GM12865 (cell line): ENCODE measurements at places on chromosomes 16 and 17.
A peak's percentile ranks its signal among the peaks of the same experiment; 100 is the strongest.

DNA sequence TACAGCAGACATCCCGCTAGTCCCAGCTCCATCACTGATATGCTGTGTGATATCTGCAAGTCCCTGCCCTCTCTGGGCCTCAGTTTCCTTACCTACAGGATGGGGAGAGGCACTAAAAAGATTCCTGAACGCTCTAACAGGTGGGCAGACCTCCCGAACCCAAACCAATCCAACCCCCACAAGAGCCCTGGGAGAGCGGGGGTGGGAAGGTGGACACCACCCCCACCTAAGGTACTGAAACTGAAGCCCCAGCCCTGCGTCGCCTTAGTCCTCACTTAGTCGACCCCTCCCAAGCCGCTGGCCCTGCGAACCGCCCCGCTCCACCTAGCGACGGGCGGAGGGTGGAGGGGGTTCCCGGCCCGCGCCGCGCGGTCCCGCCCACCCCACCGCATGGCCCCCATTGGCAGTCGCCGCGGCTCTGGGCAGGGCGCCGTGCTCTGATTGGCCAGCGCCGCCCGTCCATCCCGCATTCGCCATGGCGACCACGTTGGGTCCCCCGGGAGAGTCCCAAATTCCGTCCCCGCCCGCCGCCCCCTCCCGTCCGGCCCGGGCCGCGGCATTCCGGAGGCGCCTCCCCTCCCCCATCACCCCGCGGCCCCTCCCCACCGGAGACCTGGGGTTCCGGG, 578 bp downstream of the CCDC102A start:
- peak; percentile 97 for DNase-seq

DNA sequence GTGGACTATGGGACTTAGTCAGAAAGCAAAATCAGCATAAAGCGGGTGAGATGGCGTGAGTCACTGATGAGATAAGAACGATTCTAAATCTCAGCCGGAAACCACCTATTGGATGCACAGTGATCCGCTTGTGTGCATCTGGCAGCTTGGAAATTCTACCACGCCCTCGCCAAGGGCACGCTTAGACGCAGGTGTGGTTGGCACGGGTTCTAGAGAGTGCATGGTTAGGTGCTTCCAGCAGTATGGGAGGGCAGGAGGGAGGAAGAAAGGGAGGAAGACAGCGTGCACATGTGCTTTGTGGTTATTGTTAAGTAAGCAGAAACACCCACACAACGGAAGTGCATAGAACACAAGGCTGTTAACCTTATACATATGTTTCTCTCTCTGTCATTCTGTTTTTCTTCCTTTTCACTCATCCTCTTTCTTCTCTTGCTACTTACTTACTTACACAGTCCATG, 374.0 kb upstream of the ASIC2 start:
- DNase-seq: peak; percentile 85

DNA sequence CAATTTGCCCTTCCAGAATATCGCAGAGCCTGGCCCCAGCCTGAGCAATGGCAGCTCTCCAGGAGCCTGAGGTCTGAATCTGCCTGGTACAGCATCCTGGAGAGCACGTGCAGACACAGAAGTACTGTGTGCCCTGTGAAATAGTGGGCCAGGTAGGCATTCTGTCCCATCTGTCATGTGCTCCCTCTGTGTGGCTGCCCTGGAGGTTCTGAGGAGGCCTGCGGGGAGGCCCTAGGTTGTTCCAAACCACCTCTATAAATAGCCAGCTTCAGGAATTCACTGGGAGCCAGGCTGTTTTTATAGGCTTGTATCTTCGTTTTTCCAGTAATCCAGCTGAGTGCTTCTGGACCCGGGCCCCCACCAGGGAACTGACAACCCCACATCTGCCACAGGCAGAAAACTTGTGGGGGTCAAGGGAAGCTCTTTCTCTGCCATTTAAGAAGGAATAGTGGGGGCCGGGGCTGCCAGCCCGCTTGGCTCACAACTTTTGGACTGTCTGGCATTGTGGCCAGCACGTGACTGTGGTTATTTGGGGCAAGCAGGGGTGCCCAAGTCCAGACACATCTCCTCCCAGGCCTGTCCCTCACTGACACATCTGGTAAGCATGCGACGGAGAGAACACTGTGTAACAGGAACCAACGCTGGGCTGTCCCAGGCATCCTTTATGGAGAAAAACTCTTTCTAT, 356.3 kb upstream of the TNRC6C start:
- no peak for DNase-seq

DNA sequence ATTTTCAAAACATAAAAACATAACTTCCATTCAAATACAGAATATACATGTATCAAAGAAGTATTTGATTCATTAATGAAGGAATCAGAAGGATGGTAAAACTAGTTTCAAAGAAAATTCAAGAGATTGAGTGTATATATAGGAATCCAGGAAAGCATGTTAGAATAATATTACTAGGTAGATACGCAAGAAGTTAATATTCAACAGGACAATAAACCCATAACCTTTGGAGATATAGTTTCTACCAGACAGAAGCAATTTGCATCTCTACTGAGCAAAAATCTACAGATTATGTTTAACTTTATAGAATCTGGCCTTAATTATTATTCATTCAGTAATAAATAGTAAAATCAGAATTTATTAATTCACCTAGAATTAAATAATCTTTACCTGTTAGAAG, 166.8 kb downstream of the CNTNAP4 start:
- DNase-seq: no peak

GRCh38 chr17:79813297-79814126, 16.6 kb upstream of the CBX8 start:
- peak; percentile 47 for DNase-seq

GRCh38 chr16:626787-627453, 3.9 kb upstream of the WFIKKN1 start:
- no peak for DNase-seq

DNA sequence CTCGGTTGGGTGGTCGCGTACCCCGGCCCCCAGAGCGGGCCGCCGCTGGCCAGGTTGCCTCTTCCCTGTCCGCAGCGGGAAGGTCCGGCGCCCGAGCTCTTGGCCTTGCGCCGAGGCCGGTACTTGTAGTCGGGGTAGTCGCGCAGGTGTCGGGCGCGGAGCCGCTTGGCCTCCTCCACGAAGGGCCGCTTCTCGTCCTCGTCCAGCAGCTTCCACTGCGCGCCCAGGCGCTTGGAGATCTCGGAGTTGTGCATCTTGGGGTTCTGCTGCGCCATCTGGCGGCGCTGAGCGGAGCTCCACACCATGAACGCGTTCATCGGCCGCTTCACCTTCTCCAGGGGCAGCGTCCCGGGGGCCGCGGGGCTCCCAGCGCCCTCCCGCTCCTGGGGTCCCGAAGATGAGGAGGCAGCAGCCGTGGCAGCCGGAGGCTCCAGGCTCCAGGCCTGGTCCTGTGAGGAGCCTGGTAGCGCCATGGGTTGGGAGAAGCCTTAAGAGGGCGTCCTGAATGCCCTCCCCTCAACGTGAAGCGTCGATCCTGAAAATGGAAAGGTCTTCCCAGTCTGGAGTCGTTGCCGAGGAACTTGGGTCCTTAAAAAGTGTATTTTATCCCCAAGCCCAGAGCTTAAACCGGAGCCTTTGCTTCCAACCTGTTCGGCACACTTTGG, 558 bp downstream of the SOX15 start:
- peak; percentile 80 for DNase-seq

DNA sequence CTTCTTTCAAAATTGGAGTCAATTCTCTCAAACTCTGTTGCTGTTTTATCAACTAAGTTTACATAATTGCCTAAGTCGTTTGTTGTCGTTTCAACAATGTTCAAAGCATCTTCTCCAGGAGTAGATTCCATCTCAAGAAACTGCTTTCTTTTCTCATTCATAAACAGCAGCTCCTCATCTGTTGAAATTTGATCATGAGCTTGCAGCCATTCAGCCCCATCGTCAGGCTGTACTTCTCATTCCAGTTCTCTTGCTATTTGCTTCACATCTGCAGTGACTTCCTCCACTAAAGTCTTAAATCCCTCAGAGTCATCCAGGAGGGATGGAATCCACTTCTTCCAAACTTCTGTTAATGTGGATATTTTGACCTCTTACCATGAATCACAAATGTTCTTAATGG, 230.6 kb downstream of the IRF8 start:
- no peak for DNase-seq

DNA sequence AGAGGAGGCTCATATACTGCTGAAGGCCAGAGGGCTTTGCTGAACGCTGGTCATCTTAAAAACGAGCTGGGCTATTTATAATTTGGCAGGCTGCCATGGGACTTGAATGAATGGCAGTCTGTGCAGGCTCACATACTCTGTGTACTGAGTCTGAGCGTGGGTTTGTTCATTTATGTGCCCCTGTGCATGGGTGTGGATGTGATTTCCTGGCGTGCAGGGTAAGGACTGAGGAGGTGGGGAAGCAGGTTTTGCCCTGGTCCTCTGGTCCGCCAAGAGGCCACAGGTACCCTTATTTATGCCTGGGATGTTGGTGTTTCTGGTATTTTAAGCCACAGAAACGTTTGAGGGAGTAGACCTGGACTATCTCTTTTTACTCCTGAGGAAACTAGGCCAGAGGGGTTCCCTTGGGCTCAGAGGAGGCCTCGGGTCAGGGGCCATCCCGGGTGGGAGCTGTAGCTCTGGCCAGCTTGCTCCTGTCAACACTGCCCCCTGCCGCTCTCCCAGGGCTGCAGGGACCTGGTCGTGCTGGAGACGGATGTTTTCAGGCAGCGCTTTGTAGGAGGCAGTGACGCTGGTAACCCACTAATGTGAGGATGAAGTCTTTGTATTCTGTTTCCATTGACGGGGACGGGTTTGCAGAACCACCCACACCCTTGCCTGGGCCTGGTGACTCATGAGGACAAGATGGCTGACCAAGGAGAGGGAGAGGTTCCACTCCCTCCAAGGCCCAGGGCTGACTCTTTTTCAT, 184.4 kb downstream of the MSI2 start:
- DNase-seq: peak; percentile 40

DNA sequence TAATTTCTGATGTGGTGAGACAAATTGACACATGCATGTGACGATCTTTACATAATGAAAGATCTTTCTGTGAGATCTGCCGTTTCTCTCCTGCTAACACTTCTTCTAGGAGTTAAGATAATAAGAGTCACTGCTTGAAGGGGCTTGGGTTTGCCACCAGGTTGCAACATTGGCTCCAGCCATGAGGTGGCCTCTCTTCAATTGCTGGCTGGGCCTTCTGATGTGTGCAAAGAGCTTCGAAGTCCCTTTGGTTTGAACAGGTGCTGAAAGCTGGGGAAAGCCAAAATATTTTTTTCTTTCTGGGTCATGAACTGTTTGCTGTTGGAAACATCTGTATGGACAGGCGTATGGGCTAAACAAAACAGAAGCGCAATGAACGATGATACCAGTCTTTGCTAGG, 204.1 kb upstream of the SALL1 start:
- DNase-seq: no peak

GRCh38 chr17:66673668-66674276, 161.1 kb upstream of the CACNG5 start:
- DNase-seq: peak; percentile 46

DNA sequence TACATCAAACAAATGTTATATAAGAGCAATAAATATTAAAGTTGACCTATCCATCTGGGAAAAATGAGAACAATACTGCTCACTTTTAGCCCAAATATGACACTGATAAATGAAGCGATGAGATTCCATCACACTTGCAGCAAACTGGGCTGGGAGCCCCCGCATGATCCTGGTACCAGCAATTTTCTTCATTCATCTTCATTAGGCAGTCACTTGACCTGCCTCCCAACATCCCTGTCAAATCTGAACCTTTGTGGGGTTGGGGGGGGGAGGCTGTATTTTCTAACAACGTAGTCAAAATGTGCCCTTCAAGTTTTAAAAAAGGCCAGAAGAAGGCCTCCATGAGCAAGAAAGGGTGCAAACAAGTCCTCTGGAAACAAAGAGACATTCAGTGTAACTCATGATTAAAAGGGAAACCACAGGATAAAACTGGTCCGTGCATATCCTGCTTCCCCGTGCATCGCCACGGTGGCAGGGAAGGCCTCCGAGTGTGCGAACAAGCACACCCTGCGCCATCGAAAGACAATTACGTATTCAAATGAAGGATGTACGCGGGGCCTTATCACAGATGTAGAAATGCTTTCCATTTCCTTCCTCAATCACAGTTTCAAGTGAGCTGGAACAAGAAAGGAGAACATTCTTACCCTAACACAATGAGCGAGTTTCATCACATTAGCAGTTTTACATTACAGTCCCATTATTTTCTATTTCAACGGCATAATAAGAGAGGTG, 48.4 kb downstream of the TOX3 start:
- no peak for DNase-seq

GRCh38 chr17:6460531-6461161, 16.4 kb downstream of the PIMREG start:
- DNase-seq: peak; percentile 15

GRCh38 chr17:74268558-74268957, 5.5 kb upstream of the DNAI2 start:
- DNase-seq: no peak

DNA sequence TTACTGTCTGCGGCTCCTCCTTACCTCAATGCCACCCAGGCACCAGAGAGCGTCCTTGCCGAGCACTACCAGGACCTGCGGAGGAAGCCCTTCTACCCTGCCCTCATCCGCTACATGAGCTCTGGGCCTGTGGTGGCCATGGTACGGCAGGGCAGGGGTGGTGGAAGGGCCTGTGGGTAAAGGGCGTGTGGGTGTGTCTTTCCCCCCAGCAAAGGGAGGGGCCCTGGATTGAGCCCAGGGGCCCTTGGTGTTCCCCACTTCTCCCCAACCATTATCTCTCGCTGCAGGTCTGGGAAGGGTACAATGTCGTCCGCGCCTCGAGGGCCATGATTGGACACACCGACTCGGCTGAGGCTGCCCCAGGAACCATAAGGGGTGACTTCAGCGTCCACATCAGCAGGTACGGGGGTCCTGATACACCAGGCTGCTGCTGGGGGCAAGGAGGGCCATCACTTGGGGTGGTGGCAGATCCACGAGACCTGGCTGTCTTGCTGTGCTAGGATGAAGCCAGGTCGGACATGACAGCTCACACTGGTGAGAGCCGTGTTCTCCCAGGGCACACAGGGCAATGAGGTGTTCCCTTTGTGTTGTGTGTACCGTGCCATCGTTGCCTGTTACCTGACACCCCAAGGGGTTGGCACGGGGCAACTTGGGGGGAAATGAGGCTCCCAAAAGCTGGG, 2.2 kb upstream of the DECR2 start:
- DNase-seq: no peak

GRCh38 chr16:84819644-84820304, at the start of gene CRISPLD2:
TSS of gene CRISPLD2 (plus strand) at chr16:84819985. CDS start at chr16:84838496, 18,511 bp downstream.
- DNase-seq: peak; percentile 20

DNA sequence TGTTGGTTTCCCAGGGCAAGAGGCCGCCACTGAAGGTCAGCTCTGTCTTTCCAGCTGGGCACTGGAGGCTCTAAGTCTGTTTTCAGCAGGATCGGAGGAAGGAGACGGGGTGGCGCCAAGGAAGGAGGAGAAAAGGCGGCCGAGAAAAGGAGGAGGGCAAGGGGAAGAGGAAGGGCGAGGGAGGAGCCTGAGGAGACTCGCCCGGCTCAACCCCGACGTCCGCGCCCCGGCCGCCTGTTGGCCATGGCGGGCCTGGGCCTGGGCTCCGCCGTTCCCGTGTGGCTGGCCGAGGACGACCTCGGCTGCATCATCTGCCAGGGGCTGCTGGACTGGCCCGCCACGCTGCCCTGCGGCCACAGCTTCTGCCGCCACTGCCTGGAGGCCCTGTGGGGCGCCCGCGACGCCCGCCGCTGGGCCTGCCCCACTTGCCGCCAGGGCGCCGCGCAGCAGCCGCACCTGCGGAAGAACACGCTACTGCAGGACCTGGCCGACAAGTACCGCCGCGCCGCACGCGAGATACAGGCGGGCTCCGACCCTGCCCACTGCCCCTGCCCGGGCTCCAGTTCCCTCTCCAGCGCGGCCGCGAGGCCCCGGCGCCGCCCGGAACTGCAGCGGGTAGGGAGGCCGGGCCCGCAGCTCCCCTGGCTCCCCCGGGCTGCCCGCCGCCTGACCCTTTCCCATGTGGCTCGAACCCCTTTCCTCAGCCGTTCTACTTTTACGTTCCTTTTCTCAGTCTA, at the start of gene RNF135:
Gene RNF135 (plus strand): TSS at position 209 of the 737 bp plus-strand sequence. CDS start 35 bp downstream, at position 244.
- peak; percentile 90 for DNase-seq

- DNase-seq: no peak
These were observed 124.6 kb downstream of the IRX5 start for GRCh38 chr16:55055262-55055661.
